CD4-positive, CD25-positive, alpha-beta regulatory T cell (primary cell): ENCODE measurements at places on chromosomes 1 and 21. TPM values are rescaled to one million over a fixed set of nuclear protein-coding genes. Genes with fewer than 3 reads are reported as not detected.

GRCh38 chr1:187622545-187622944 is 793.8 kb downstream of the PLA2G4A start:
- DNase-seq, result no peak
- H3K36me3 ChIP-seq, result no peaks in the 10 kb centered on the region
- H3K4me1 ChIP-seq, result no peaks in the 10 kb centered on the region
- H3K27ac ChIP-seq, result no peak overlapping the region

GRCh38 chr1:167643441-167643840 is 13.4 kb downstream of the RCSD1 start:
- H3K4me1 ChIP-seq, result peaks cover 88% of the 10 kb centered on the region
- peaks cover 63% of the 10 kb centered on the region for H3K36me3 ChIP-seq
- peak overlapping the region; percentile 69 for H3K4me3 ChIP-seq
- DNase-seq, result no peak
- H3K27me3 ChIP-seq, result no peaks in the 10 kb centered on the region

Gene TFF2
- polyA plus RNA-seq, result not detected

Gene CFAP126
- polyA plus RNA-seq, result not detected

Gene CAPN8
- 0.12 TPM for polyA plus RNA-seq

DNA sequence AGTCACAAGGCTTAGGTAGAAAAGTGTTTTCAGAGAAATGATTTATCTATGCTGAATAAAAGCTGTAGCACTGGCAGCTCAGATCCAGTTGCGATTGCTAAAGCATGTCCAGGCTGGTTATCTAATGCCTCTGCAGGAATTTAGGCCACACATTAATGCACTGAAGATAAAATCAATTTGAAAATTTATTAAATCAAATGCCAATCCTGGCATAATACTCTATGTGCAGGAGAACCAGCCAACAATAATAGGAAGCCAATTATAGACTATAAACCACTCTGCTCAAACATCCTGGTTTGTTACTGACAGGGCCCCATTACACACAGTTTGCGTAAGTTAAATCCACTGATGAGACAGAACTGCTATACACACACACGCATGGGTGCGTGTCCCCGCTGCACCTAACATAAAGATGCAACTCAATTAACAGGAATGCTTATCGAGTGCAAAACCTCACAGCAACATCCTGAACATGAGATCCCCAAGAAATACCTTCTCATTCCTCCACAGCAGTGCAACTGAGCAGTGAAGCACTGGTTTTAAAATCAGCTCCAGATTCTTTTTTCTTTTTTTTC is 40.6 kb downstream of the PTP4A2 start:
- no peaks in the 10 kb centered on the region for H3K27me3 ChIP-seq
- H3K27ac ChIP-seq, result no peak overlapping the region
- DNase-seq, result no peak
- no peaks in the 10 kb centered on the region for H3K36me3 ChIP-seq
- H3K4me1 ChIP-seq, result no peaks in the 10 kb centered on the region
